ENCODE measurements at places on chromosomes 7 and 10. TPM values are rescaled to one million over a fixed set of nuclear protein-coding genes. Genes with fewer than 3 reads are reported as not detected.

Gene TMEM254
- 10.7 TPM for total RNA-seq

Gene LDB3
- total RNA-seq: 59.5 TPM

Gene TMEM270
- total RNA-seq: not detected

Gene RPEL1
- not detected for total RNA-seq

Gene GJC3
- 2.6 TPM for total RNA-seq

Gene PPA1
- 76.1 TPM for total RNA-seq

Measured in thoracic aorta (tissue), 2 donors.